Activated CD4-positive, alpha-beta T cell treated with anti-CD3 and anti-CD28 coated beads for 48 hours (primary cell): ENCODE measurements at places on chromosomes 6 and 20.

DNA sequence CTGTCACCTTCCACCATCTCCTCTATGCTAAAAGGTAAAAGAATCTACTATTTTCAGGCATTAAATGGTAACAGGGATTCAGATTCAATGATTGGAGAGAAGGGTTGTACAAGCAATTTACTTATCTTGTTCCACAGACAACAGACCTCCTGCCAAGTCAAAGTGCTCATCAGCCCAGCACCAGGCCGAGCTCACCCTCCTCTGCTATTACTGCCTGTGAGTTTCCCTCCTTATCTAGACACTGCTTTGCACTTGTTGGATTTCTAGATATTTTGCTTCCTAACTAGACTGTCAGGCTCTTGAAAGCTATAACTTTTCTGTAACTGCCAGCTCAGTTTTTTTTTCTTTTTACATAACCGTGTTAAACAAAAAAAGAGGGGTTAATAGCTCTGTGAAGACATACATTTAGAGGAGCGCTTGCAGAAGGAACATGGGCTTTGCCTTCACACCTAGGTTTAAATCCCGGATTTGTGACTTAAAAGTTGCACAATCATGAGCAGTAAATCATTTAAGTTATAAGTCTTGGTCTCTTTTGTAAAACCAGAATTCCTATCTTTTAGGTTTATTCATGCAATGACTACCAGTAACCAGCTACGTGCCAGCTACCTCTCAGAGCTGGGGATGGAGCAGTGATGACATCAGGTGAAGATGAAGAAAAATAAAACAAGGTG lies 1.1 kb upstream of the FAM162B start:
- no peak for DNase-seq

- DNase-seq, result no peak
These were observed 298.5 kb upstream of the JAG1 start for GRCh38 chr20:10972219-10972860.

- no peak for DNase-seq
These were observed 16.9 kb upstream of the IL17F start for GRCh38 chr6:52261229-52261628.

- DNase-seq, result no peak
These were observed 207.2 kb upstream of the ZNF184 start for GRCh38 chr6:27679964-27680694.

GRCh38 chr6:87902383-87902782 lies 145.3 kb upstream of the SPACA1 start:
- DNase-seq, result no peak

GRCh38 chr6:14381829-14382677 lies 264.5 kb downstream of the CD83 start:
- no peak for DNase-seq

DNA sequence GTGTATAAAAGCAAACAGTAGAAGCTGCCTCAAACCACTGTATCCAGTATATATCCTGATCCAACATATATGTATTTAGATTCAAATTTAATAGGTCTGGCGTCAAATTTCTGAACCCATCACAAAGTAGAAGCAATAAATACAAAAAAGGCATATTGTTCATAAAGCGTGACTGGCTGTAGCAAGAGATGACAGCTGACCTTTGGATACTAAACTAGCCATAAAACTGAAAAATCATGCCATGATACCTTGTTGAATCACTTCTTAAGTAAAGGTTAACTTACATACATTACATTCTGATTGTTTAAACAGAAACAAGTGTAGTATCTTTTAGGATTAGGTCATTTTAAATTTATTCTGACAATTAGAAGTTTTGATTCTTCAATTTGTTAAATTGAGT lies 372.0 kb upstream of the FLRT3 start:
- DNase-seq, result no peak

DNA sequence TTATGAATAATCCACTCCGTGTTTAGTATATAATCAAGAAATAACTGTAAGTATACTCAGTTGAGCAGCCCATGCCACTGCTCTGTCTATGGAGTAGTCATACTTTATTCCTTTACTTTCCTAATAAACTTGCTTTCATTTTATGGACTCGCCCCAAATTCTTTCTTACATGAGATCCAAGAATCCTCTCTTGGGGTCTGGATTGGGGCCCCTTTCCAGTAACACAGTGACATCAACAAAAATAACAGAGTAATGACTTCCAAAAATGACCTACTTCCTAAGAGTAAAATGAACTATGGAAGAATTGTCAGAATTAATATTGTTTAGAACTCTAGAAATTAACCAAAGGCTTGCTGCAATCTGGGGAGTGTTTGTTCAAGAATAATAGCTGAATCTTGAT lies 8.8 kb downstream of the OR2H1 start:
- DNase-seq, result no peak

- DNase-seq, result no peak
These were observed 108.2 kb downstream of the SULF2 start for GRCh38 chr20:47676912-47677634.

- no peak for DNase-seq
These were observed 82.8 kb upstream of the HIVEP1 start for GRCh38 chr6:11929241-11929835.

- DNase-seq, result no peak
These were observed 44.0 kb upstream of the DOK5 start for GRCh38 chr20:54431156-54431944.

- no peak for DNase-seq
These were observed 6.3 kb upstream of the FOXF2 start for GRCh38 chr6:1382883-1383728.

DNA sequence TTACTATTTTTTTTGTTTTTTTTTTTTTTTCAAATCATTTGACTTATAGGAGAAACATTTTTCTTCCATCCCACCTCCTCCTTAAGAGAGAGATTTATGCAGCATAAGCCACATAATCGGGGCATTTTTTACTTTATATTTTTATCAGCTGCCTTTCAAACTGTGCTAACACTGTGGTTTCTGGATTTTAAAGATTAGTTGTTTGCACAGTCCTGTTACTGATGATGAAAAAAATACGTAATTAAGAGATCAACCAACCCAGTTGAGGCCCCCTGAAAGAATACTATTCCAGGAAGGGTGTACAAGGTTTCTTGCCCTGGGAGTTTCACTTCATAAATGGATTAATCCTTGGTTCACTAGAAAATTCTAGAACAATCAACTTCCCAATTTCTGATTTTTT lies 68.3 kb downstream of the MMS22L start:
- no peak for DNase-seq

GRCh38 chr20:19868441-19868840 lies 110.4 kb downstream of the RIN2 start:
- no peak for DNase-seq

DNA sequence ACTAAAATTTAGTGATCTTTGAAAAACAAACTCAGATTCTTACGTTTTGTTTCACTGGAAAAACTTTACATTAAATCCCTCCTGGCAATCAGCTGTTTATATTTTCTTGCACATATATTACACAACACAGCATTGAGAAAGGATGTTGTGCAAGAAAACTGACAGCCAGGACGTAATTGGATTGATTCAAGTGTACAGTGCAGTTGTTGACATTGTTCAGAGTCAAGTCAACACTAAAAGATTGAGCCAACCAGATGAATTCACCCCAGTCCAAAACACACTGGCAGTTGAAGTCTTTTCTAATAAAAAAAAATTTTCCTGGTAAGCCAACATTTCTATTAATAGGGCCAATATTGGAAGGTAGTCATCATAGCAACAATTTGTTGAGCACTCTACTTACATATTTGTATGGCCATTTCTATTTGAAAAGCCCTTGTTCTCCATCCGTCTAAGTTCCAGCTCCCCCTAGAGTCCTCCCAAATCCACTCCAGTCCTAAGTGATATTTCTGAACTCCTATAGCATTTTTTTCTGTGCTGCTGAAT lies 20.9 kb upstream of the VNN1 start:
- no peak for DNase-seq
